AG10803 (cell line): ENCODE measurements at places on chromosomes 13 and 19.

- DNase-seq, result no peak
Measured at GRCh38 chr13:27662738-27663470, 41.2 kb downstream of the POLR1D start.

DNA sequence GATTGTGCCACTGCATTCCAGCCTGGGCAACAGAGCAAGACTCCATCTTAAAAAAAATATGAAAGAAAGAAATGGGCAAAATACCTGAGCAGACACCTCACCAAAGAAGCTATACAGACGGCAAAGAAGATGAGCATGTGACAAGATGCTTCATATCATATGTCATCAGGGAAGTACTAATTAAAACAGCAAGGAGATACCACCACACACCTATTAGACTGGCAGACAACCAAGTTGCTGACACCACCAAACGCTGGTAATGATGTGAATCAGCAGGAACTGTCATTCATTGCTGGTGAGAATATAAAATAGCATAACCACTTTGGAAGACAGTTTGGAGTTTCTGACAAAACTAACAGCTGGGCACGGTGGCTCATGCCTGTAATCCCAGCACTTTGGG is 11.5 kb upstream of the TFDP1 start:
- DNase-seq, result no peak

DNA sequence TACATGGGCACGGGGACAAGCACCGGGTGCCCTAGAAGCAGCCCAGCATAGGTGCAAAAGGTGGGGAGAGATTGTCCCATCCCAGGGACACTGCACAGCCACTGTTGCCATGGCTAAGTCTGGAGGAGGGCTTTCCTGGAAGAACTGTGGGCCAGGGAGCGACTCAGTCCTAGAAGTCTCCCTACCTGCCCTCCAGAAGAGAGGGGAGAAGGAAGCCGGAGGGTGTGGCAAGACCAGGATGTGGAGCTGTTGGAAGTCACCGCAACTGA is 2.3 kb upstream of the FBN3 start:
- no peak for DNase-seq

DNA sequence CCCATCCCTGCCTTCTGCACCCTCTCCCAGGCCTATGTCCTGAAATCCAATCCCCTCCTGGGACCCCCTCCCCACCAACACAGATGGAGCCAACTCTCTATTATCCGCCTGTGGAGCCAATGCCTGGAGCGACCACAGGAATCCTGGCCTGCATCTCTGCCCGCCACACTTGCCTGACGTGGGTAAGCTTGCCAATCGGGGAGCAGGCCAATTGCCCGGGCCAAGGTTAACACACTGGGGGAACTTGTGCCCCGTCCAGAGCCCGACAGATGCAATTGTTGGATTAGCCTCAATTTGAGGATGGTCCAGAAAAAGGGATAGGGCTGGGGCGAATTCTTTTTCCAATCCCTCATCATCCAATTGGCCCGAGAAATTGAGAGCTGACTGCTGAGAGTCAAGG is 5.9 kb downstream of the WIZ start:
- DNase-seq, result peak; percentile 16

DNA sequence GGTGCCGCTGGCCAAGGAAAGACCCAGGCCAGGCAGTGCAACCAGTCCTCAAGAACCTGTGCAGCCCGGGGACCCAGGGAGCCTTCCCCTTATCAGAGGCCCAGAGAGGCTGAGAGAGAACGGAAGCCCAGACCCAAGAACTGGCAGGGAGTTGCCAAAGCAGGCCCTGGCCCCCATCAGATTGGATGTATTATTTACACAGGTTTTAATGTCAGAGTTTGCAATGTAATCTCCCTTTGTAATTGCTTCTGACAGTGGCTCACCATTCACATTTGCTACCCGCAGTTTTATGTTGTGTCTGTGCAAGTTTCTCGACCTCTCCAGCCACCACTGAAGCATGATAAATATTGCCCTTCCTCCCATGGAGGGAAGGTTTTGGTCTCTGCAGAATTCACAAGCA is 660.9 kb downstream of the LIG4 start:
- no peak for DNase-seq

GRCh38 chr13:111319521-111319920 is 921 bp upstream of the TEX29 start:
- DNase-seq, result no peak

DNA sequence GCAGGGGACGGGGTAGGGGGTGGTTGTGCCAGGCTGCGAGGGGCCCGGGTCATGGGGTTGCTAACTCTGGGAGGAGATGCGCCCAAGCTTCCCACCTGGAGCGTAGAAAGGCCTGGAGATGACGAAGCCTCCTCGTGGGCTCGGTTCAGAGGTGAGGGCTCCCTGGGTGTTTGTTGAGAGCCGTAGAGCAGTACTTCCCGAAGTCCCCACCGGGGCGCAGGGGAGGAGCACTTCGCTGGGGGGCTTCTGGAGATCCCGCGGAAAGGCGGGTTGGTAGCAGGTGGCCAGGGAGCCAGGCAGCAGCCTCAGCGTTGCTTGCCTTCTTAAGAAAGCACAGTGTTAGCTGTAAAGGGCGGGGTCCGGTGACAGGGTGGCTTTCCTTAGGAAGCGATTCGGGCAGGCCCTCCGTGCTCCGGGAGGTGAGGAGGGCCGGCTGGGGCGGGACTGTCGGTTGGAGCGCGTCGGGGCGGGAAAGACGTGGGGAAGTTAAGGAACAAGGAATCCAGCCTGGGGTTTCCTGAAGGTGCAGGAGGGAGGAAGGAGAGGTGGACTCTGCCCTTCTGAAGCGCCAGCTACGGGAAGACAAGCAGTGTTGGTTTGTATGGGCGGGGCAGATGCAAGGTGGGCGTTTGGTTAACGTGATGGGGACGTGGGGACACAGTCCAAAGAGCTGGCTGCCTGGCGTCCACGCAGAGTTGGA is 3.3 kb downstream of the VSTM2B start:
- DNase-seq, result no peak

DNA sequence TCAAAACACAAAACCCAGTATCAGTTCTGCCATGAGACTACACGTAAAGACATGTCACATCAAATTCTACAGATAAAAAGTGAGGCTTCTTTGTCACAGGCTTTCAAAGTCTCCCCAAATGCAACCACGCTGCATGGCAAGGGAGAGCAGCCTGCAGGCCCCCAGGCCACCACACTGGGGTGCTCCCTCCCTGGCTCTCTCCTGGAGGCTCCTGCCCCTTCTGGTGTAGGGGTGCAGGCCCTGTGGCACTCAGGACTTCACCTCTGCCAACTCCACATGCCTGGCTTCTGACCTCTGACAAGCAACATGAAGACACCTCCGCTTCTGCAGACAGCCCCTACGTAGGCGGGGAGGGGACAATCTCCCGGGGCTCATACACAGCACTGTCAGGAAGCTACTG is 14.3 kb downstream of the AKAP8 start:
- no peak for DNase-seq

DNA sequence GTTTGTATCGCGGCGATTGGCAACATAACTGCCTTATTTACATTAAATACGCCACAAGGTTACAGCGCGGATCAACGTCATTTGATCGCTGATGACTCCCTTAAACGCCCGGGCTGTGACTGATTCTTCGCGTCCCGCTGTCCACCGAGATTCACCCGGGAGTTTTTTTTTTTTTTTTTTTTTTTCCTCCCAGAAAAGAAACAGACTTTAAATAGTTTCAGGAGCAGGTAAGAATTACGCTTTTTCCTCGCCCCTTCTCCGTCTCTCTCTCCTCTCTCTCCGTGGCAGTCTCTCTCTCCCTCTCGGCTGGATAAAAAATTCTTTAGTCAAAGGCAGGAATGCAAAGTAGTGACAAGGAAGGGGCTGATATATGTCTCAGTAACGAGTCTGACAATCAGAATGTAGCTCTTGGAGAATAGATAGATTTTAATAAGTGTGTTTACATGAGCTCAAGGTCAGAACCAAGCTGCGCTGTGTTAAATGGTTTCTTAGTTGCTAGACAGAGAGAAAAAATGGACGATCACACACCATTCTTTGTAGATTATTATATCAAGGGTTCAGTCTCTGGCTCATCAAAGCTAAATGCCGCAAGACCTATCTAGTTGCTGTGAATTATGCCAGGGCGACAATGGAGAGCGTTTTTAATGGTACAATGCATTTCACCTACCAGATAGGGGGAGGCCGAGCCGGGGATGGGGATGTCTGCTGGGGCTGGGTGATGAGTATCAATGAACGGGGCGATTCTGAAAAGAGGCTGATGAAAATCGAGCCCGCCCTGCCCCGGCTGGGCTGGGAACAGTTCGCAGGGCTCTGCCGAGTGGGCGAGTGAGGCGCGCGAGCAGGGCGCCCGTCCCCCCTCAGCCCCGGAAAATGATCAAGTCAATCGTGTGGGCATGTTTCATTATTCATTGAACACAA is 147.2 kb upstream of the ZNF536 start:
- DNase-seq, result peak; percentile 29

DNA sequence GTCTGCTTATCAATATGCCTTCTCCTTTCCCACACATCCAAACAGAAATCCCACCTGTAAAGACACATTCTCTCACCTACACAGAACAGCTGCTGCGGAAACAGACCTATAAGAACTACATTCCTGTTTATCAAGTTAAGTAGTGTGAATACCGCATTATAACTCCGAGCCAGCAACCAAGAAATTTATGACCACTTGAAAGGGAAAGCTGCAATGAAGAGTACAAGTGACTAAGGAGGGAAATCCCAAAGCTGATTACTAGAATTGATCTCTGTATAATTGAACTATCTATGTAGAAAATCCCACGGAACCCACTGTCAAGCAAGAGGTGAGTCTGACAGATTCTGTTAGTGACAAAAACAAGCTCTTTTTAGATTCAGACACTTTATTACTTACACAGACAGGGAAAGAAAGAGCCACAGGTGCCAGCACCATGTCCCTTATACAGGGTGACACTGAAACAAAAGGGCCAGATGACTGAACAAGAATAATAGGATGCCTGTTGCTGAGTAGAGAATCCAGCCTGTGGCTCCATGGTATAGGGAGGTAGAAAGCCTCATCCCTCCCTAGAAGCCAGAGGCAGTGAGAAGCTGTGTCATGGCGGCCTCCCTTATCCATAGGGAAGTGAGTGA is 1.6 kb upstream of the IGFL4 start:
- DNase-seq, result no peak

DNA sequence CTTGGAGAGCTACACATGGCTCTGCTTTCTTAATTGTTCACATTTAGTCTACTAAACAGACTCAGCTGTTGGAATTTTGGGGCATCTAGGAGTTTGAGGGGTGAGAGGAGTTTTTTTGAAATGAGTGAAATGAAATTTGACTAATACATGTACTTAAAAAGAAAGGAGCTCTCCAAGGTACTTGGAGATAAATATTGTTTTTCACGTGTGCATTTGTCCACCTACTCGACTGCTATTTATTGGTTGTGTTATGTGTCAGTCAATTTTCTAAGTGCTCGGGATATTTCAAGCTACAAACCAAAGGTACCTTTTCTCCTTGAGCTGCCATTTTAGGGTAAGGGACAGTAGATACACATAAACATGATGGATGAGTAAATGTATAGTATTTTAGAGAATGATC is 697.0 kb downstream of the LIG4 start:
- DNase-seq, result no peak

- DNase-seq, result no peak
Measured at GRCh38 chr19:17522988-17523872, 11.8 kb downstream of the PGLS start.

- no peak for DNase-seq
Measured at GRCh38 chr13:73106513-73107178, 47.8 kb downstream of the KLF5 start.

GRCh38 chr13:113119822-113120189 is 2.8 kb upstream of the F10 start:
- no peak for DNase-seq

DNA sequence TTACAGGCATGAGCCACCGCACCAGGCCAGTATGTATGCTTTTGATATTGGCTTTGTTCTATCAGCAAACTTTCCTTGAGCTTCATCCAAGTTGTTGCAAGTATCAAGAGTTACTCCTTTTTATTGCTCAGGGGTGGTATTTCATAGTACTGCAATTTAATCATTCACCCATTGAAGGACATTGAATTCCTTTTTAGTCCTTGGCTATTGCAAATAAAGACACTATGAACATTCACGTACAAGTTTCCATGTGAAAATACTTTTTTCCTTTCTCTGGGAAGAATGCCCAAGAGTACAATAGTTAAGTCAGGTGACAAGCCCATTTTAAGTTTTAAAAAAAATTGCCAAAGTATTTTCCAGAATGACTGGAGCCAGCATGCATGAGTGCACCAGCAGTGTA is 20.4 kb downstream of the CEACAM3 start:
- DNase-seq, result no peak

GRCh38 chr13:50152224-50152623 is 137.0 kb downstream of the KCNRG start:
- DNase-seq, result no peak

GRCh38 chr19:2834294-2834871 is 6.9 kb upstream of the ZNF555 start:
- DNase-seq, result no peak

- no peak for DNase-seq
Measured at GRCh38 chr19:49474542-49474924, 518 bp downstream of the FLT3LG start.

DNA sequence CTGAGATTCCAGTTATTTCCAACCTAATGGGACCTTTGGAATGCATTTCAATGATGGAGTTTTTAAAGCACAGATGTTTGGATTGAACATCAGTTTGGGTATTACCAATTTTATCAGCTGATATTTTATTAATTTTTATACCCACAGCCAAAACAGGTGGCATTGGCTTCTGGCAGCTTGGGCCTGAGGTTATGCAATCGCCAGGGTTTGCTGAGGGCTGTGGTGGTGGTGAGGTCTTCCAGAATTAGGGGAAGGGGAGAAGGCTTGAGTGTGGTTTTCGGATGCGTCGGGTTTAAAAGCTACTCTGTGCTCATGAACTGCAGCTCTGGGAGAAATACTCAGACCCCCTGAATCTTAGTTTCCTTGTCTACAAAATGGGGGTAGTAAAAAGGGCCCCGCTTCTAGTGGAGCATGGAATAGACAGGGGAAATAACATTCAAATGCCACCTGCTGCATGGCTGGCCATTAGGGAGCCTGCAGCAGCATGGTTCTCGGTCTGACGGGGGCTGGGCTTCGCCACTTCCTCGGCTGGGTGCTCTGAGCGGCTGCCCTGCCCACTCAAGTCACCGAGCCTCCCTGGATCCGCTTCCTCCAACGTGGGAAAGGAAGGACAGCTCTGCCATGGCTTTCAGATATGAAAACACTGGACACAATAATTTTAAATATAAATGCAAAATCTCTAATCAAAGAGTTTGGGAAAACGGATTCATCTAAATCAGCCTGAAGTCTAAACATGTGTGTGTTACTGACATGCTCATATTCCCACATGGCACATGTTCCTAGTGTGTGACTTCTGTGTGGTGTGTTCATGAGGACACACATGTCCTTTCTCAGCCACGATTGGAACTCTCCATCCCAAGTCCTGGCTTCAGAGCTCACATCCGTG is 35.2 kb downstream of the ADPRHL1 start:
- no peak for DNase-seq

- DNase-seq, result no peak
Measured at GRCh38 chr13:66513728-66514127, 716.4 kb downstream of the PCDH9 start.

DNA sequence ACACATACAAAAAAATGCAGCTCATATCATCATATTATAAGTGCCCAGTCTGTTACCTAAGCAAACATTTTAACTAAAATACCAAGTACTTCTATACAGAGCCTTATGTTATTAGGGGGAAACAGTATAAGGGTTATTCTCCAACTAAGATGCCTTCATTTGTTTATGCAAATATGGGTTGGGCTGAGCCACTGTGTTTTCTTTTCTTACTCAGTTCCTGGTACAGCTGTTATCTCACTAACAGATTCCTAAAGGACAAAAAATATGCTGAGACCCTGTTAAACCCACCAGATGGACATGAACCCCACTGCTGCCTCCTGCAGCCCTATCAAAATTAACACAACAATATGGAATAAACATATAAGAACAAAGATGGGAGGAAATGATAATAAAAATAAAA is 34.5 kb upstream of the SMAD9 start:
- no peak for DNase-seq
